ENCODE measurements at places on chromosomes 7 and 10. TPM values are rescaled to one million over a fixed set of nuclear protein-coding genes. Genes with fewer than 3 reads are reported as not detected.

GRCh38 chr7:150974468-150975391, 3.4 kb downstream of the KCNH2 start:
- no peak for DNase-seq

- DNase-seq, result no peak
Measured at GRCh38 chr7:113119429-113119828, 1.1 kb upstream of the SMIM30 start.

CNTNAP2 gene
- total RNA-seq, result not detected

- no peak for DNase-seq
Measured at GRCh38 chr10:96641396-96642295, 54.8 kb upstream of the TM9SF3 start.

C10orf143 gene
- 3.6 TPM for total RNA-seq

DNA sequence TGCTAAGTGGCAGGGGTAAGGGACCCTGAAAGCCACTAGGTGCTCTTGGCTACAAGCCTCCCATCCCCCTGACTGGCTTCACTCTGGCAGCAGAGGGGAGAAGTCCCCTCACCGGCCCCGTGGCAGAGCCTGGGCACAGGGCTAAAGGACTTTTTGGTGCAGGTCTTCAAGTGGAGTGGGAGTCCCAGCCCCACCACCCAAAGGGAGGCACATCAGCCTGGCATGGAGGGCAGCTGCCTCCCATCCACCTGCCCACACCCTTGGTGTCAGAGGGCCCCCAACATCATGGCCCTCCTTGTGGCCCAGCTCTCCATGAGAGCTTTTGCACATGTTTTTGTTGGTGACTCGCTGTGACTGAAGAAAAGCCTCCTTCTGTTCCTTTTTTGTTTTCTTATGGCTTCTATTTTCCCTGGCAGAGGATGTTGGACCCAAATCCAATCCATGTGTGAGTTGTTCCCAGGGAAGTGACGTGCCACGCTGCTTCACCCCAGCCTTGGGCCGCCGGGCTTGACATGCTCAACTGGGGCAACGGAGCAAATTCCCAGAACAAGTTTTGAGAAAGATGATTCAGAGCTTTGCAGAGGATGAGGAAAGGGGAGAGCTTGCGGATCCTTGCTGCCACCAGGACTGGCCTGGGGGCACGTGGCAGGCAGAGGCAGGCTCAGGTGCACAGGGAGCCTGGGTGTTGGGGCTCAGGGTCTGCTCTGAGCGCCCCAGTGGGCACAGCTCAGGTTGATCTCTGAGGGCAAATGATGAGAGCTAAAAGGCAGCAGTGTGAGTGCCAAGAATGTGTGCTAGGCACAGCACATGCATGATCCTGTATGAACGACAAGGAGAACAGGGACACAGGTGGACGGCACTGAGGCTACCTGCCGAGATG, 1.9 kb upstream of the AEBP1 start:
- DNase-seq, result no peak

CUZD1 gene
- 0.59 TPM for total RNA-seq

GIMAP8 gene
- total RNA-seq, result 2.3 TPM

ZNF735 gene
- not detected for total RNA-seq

EZH2 gene
- total RNA-seq, result 11.8 TPM

FAM131B gene
- 1.4 TPM for total RNA-seq

GJC3 gene
- 1.3 TPM for total RNA-seq

CCDC3 gene
- total RNA-seq, result 56.0 TPM

NUTM2E gene
- total RNA-seq, result not detected

CAMK2B gene
- total RNA-seq, result 1.4 TPM

EVX1 gene
- not detected for total RNA-seq

DNA sequence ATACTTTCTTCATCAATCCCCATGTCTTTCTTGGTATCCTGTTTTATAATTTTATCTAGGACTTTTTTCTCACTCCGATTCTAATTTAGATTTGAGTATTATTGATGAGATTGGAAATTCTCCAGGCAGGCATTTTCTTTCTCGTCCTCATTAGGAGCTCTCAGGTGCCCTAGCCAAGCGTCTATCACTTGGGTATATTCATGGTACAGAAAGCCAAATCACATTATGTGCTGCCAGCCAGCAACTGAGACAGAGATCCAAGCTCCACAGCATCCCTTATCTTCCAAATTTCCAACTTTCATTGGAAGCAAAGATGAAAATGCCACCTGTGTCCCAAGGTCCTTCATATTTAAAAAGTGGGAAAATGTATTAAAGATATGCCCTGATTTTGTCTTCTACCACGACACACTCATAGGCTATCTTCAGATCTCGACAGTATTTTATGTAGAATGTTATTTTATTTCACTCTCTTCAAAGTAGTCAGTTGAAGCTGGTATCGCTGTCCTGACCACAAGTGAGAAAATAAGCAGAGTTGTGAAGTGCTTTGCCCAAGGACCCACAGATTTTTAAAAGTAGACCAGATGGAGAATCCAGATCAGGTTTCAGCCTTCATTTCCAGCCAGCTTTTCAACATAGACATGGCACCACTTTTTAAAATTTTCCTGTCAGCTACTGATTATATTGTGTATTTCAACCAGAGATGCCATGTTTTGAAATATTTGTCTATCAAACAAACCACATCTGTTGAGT, 773.4 kb downstream of the CNTNAP2 start:
- DNase-seq, result no peak

PARG gene
- total RNA-seq, result 18.1 TPM

DNA sequence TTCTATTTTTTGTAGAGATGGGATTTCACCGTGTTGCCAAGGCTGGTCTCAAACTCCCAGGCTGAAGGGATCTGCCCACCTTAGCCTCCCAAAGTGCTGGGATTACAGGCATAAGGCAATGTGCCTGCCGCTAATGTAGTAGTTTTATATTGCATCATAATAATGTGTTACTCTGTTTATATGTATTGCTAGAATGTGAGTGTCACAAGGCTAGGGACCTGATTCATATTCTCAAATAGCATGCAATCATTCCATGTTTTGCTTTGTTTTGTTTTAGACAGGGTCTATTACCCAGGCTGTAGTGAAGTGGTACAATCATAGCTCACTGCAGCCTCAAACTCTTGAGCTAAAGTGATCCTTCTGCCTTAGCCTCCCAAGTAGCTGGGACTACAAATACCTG, 13.5 kb downstream of the CCL26 start:
- DNase-seq, result no peak

GRCh38 chr7:7858559-7858958, 110.0 kb upstream of the GLCCI1 start:
- no peak for DNase-seq
